H7 (cell line): ENCODE measurements at places on chromosomes 3 and 15. TPM values are rescaled to one million over a fixed set of nuclear protein-coding genes. Genes with fewer than 3 reads are reported as not detected.

GRCh38 chr3:139764936-139765335 is 87.2 kb upstream of the NMNAT3 start:
- DNase-seq, result no peak

- DNase-seq, result no peak
These were observed 14.0 kb downstream of the ETV5 start for GRCh38 chr3:186094696-186095425.

DNA sequence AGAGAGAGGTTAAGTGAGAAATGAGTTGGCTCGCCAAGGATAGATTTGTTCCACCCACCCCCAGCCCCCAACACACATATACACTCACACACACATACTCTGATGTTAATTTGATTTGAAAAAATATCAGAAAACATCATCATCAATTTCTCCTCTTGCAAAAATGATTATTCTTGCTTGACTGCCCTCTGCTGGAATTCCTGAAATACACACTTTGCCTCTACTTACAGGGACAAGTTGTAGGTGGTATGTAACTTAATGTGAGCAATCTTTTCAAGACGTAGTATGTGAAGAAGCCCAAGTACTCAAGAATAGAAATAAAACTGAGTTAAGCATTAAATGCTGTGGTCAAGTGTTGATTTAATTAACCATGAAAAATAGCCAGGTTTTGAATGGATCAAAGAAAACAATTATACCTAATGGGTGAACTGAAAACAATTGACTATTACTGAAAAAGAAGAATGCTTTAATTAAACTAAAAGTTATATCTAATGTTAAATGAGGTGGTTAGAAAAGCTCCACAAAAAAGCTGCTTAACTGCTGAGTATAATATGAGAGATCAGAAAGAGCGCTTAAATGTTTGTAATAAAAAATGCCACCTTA is 46.6 kb upstream of the MDFIC2 start:
- peak; percentile 1 for DNase-seq

GRCh38 chr3:113265231-113265630 is 53.9 kb downstream of the BOC start:
- DNase-seq, result no peak

DNA sequence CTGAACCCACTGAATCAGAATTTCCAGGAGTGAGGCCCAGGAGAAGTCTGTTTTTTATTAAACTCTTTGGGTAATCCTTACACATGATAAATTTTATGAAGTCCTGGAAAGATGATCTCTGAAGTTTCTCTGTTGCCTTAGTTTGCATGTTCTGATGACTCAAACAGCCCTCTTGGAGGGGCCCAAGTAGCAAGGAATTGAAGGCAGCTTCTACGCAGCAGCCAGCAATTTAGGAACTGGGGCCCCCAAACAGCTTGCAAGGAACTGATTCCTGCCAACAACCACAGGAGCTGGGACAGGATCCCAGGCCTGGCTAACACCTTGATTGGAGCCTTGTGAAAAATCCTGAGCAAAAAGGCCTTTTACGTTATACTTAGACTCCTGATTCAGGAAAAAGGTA is 5.4 kb upstream of the ACP3 start:
- no peak for DNase-seq

DNA sequence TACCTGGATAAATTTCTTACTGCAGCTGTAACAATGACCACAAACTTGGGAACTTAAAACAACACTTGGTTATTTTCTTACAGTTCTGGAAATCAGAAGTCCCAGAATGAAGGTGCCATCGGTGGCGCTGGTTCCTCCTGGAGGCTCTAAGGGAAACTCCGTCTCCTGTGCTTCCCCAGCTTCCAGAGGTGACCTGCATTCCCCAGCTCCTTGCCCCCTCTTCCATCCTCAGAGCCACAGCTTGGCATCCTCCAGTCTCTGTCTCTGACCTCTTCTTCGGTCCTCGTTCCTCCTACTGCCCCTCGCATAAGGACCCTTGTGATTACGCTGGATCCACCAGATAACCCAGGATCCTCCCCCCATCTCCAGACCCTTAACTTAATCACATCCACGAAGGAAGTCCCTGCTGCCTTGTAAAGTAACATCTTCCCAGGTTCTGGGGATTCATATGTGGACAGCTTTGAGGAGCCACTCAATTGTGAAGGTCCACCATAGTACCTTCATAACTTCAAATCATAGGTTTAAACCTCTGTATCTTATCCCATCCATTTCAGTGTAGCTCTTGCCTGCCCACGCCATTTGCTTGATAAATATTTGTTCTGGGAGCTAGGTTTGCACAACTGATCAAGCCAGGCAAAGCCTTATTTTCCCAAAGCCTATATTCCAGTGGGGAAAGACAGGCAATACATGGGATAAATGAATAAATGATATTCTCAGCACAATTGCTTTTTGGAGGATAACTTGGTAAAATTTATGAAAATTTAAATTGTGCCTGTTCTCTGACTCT is 34.8 kb downstream of the KLF15 start:
- no peak for DNase-seq

DNA sequence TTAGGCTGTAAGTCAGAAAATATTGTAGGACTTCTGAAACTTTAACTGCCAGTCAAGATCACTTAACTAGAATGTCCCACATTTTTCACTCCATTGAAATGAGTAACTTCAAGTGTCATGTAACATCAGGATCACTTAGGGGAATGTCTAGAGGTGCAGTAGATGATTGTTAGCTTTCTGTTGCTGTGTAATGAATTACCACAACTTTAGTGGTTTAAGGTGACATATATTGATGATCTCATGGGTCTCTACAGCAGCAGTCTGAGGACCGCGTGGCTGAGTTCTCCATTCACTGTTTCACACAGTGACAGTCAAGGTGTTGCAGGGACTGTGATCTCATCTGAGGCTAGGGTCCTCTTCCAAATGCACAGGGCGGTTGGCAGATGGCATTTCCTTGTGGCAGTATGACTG is 82.7 kb downstream of the SLC25A26 start:
- no peak for DNase-seq

- peak; percentile 30 for DNase-seq
These were observed 64.0 kb upstream of the RASGRF1 start for GRCh38 chr15:79154483-79155135.

Gene STAC
- total RNA-seq, result 5.2 and 7.1 TPM in 2 replicates

Gene KBTBD13
- total RNA-seq, result 0.17 TPM in 1 of 2 replicates, not detected in the other

Gene ACP3
- total RNA-seq, result 0.62 and 2.5 TPM in 2 replicates
